ENCODE measurements at places on chromosomes 16 and 17.
A peak's percentile ranks its signal among the peaks of the same experiment; 100 is the strongest.

GRCh38 chr17:58534901-58535421 is 20.5 kb upstream of the MTMR4 start:
- DNase-seq: no peak

- DNase-seq: no peak
Observed at GRCh38 chr16:25951999-25952398, 260.2 kb downstream of the HS3ST4 start.

DNA sequence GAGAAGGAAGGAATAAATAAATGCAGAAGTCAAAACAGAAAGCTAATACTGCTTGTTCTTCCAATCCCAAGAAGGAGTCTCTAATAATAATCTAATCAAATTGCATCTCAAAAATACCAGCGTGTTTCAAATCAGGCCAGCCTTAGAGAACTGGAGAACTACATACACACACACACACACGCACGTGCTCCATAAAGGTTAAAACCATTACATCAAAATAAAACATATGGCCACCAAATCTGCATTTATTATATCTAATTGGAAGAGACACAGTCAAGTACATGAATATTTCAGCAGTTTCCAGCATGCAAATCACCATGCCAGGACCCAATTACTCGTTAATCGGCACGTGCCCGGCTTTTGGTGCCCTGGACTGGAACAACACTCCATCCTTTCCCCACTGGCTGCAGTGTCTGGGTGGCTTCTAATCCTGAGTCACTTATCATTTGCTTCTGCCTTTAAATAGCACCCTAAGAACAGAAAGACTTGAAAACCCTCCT is 20.4 kb upstream of the KDM8 start:
- DNase-seq: no peak

DNA sequence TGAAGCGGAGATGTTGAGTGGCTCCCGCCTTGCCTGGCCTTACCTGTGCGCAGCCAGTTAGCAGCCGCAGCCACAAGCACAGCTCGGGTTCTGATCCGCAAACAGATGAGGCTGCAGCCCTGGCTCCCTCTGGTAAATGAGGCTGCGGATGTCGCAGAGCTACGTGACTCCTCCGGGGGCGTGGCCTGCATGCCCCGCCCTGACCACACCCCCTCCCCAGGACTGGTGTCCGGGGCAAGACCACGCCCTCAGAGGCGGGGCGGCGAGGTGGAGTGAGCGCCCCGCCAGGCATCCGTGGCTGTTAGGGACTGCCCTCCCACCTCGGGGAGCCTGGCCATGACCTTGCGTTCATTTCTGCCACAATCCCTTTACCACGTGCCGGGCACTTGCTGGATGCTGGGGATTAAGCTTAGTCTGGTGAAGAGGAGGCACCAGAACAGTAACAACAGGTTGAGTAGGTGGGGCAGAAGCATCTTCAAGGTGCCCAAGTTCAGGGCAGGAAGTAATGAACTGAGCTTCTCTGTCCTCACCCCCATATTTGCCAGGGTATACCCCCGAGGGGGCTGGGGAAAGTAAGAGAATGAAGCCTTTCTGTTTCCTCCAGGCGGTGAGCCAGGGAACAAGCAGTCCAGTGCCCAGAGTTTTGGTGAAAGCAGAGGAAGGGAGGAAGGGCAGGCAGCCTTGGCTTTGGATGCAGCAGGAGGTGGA is at the start of gene ALDOC:
TSS of gene ALDOC (minus strand) at position 138 of the 708 bp plus-strand sequence. CDS start 1,363 bp downstream, outside the sequence.
- peak; percentile 96 for DNase-seq

GRCh38 chr16:4052801-4053293 is 63.4 kb downstream of the ADCY9 start:
- DNase-seq: no peak

DNA sequence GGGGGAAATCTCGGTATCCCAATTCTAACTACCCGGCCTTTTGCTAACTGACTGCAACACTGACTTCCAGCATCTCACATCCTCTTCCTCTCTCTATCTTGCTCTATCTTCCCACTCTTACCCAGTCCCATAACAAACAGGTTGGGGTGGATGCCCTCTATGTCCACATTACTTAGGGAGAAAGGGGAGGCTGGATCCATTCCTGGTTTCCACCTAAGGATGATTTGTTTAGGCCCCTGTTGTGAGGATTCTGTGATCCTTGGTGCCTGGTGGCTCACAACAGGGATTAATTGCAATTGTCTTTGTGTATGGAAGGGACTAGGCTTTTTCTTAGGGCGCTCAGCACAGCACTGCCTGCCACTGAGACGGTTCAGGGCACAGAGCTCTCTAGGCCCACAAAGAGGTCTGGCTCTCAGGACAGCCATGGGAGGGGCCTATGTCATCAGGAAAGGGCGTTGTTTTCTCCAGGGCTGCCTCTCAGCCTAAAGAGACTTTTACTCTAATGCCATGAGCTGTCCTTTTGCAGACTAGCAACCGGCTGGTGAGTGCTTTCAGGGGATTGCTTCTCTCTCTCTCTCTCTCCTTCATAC is 612.1 kb upstream of the SALL1 start:
- no peak for DNase-seq

DNA sequence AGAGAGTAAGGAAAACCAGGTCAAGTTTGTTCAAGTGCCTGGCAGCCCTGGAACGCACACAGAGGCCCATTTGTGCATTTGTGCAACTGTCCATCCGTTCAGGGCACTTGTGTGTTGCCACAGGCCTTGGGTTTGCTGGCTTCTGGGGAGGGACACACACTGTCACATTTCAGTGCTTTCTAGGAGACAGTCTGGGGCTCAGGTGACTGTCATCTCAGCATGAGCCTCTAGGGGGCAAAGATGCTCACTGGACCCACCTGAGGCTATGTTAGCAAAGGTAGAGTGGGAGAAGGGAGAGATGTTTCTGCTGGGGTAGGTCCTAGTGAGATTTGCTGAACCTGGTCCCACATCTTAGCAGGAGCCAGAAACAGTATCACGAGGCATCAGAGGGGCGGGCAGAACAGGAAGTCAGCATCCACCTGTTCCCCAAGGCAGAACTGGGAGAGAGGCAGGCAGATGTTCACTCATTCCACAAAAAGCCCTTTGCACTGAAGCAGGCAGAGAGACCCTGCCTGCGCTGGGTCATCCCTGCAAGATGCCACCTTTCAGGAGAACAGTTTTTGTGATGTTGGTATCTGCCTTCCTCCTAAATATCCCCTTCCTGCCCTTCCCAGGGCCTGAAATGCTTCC is 48.5 kb downstream of the RAI1 start:
- DNase-seq: no peak

GRCh38 chr16:30528799-30529457 is 2.6 kb upstream of the ZNF768 start:
- DNase-seq: no peak

GRCh38 chr16:88058136-88058535 is 106.9 kb downstream of the BANP start:
- no peak for DNase-seq

DNA sequence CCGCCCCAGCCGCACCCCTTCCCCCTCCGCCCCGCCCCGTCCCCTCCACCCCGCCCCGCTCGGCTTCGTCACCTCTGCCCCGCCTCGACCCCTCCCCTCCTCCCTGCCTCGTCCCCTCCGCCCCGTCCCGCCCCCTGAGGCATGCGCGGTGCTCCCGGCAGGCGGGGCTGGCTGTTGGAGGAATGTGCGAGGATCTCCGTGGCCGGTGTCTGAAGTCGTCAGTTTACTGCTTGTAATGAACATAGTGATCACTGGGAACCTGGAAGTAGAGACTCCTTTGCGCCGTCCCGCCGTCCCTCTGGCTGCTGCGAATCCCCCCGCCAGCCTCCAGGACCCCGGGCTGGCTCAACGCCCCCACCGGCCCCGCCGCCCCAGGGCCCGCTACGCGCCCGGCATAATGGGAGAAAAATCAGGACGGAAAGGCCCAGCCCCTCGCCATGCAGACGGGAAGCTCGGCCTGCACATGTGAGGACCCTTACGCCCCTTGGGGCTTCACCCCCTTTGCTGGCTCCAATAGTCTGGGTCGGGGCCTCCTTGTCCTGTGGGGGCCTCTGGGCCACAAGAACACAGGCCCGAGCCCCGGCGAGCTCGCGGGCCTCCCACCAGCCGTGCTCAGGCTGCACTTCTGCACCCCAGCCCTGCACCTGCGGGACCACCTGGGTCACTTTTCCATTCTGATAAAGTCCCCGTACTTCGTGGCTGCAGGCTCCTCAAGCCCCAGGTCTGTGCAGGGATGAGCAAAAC is 743.1 kb downstream of the KCNJ18 start:
- DNase-seq: no peak

DNA sequence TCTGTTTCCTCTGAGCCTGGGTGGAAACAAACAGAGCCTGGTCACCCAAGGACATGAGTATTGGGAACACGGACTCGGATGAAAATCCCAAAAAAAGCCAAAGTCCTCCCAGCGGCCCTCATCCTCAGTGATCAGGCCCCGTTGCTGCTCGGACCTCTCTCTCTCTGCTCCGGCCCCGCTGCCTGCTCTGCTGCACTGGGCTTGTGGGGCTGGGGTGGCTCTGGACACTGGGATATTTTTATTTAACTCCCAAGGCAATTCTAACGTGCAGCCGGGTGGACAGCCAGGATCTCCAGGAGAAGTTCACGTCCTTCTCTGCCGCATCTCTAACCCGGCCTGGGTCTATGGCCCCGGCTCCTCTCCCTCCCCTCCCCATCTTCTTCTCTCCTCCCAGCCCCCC is 280.9 kb upstream of the TNRC6C start:
- no peak for DNase-seq

DNA sequence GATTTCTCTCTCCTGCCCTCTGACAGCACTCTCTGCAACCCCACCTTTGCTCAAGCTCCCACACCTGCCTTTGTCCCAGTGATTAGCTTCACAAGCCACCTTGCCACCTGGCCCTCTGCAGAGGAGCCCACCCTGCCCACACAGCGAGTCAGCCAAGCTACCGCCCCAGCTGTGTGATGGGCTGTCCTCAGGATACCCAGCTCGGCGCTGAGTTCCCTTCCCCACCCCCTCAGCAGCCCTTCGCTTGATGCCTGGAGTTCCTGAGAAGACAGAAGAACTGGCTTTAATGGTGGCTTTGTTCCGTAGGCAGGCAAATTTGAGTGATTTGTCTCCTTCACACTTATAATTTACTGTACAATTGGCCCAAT is 266.4 kb downstream of the CBLN1 start:
- no peak for DNase-seq

- no peak for DNase-seq
Observed at GRCh38 chr17:75642784-75643642, 9.8 kb downstream of the SMIM5 start.

GRCh38 chr17:4701116-4701515 is 2.8 kb downstream of the PELP1 start:
- DNase-seq: no peak

DNA sequence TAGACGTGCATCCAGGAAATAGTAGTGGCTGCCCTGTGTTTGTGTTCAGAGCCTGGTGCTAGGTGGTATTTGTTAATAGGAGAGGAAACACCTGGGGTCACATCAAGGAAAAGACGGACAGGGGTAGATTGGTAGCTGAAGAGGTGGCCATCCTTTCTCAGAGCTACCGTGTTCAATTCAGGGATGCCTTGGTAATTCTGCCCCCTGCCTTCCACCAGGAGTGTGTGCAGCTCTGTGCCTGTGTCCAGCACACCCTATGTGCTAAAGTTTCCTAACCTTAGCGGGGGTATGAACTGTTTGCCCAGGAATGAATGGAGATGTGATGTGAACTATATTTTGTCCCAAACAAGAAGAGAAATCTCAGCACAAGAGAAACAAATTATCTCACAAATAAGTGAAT is 174.1 kb upstream of the MPHOSPH6 start:
- DNase-seq: no peak

GRCh38 chr17:53391197-53391596 is 431.5 kb upstream of the KIF2B start:
- no peak for DNase-seq

GRCh38 chr16:25223964-25224363 is 7.2 kb downstream of the AQP8 start:
- no peak for DNase-seq

DNA sequence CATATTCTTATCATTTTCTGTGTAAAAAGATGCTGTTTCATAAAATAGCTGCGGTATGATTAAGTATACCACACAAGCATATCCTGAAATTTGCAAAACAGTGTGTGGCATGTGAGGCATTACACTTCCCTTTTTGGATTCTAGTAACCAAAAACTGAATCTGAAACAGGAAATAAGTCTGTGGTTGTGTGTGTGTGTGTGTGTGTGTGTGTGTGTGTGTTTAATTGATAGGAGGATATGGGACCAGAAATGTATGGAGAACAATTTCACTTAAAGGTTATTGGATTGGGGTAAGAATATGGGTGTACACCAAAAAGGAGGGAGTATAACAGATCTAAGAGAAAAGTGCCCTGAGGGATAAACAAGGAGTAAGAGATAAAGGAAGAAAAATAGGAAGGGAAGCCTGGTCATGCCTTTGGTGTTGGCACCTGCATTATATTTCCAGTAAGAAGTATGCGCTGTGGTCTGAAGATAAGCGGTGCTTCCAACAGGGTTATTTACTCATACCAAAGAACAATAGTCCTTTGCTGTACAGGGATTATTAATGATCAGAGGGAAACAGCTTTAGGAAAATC is 4.0 kb downstream of the LYRM1 start:
- no peak for DNase-seq

- no peak for DNase-seq
Observed at GRCh38 chr16:70757183-70757582, 43.8 kb downstream of the VAC14 start.

DNA sequence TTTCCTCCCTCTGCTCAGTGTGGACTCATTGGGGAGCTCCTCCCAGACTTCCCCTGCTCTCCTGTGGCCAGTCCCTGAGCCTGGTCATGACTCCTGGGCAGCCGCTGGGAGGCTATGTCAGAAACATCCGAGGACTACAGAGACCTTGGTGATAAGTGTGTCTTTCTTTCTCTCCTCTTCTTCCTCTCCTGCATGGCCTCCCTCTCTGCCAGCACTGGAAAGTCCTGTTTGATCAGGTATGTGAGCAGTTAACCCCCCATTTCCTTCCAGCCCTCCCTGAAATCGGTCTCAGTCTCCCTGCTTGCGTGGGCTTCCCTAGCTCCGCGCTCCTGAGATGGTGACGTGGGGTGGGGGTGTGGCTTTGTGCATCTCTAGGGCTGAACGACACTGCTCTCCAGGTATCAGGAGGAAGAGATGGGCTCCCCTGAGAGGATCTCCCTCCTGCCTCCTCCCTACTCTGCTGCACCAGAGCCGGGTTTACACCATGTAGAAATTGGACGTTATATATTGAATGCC is 2.1 kb downstream of the RHBDL3 start:
- no peak for DNase-seq

- DNase-seq: no peak
Observed at GRCh38 chr16:61908426-61908825, 127.8 kb downstream of the CDH8 start.

DNA sequence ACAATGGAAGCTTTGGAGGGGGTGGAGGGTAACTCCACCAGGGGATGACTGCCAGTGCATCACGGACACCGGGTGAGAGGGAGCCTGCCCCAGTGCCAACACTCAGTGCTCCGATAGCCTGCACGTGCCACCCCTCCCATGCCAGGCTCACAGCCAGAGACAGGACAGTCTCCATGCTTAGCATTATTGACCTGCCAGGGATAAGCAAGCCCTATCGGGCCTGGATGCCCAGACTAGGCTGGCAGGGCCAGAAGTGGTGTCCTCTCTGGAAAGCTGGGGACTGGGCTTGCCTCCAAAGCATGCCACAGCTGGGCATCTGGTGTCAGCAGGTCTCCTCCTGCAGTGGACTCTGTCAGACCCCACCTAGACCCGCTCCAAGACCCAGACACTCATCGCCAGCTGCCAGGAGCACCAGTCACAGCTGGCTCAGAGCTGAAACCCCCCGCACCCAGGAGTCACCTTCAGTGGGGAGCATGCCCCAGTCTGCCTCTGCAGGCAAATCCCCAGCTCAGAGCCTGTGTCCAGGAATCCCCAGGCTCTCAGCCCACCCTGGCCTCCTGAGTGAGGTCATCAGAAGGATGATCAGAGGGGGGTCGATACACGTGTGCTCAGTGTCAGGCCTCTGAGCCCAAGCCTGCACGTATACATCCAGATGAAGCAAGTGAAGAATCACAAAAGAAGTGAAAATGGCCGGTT is 1.8 kb upstream of the RHBDF1 start:
- DNase-seq: no peak

All from uterus (tissue), 4 donors.